Naive thymus-derived CD8-positive, alpha-beta T cell (primary cell): ENCODE measurements at places on chromosomes 16 and 17.

DNA sequence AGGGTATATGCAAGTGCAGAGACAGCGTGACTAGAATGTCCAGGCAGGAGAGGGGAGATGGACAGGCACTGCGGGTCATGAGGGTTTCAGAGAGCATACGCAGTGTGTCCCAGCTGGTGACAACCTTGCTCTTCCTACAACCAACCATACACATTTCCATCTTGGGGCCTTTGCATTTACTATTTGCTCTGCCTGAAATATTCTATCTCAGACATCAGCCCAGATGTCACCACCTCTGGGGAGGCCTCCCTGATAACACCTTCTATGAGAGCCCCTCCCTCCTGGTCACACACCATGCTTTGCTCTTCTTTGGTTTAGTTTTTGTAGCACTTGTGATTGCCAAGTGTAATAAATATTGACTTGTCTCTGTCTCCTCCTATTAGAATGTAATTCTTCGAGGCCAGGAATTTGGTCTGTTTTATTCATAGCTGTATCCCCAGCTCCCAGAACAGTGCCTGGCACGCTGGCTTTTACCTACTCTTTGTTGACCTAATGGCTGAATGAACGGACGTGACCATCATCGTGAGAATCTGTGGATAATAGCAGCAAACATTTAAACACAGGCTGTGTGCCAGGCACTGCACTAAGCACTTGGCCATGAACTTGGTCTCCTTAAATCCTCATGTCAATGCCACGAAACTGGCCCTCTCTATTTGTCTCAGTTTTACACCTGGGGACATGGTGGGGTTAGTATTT lies 51.9 kb downstream of the PLCG2 start:
- H3K4me3 ChIP-seq: no peak overlapping the region
- H3K36me3 ChIP-seq: no peaks in the 10 kb centered on the region
- no peak overlapping the region for H3K27ac ChIP-seq
- H3K4me1 ChIP-seq: peaks cover 87% of the 10 kb centered on the region

DNA sequence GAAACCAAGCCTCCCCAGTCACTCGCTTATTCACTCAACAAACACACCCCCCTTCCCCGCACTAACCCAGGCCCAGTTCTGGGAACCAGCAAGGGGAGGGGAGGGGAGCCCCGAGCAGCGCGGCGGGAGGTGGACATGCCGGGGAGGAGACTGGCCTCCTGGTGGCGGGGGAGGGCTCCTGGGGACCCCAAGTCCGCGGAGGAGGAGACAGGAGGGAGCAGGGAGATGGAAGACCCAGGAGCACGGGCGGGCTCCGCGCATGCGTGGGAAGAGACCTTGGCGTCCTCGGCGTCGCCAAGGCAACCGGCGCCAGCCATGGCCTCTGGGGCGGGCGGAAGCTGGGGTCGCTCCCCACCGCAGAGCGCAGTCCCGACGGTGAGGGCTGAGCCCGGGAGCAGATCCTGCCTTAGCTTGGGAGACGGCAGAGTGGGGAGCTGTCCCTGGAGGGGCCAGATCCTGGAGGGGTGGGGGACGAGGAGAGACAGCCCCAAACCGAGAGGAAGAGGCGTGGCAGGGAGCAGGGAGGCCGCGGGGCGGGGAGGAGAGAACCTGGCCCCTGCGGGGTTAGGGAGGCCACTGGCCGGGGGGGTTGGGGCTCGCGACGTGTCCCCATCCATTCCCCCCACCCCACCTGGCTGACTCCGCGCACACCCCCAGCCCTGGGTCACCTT lies at the start of gene PRR29:
TSS of gene PRR29 (plus strand) at position 302 of the 671 bp plus-strand sequence. CDS start at position 316, 14 bp downstream.
- H3K27me3 ChIP-seq: no peaks in the 10 kb centered on the region
- H3K4me3 ChIP-seq: peak within 1 kb of the TSS; percentile 94
- peak within 1 kb of the TSS; percentile 81 for H3K27ac ChIP-seq
- H3K36me3 ChIP-seq: peaks cover 5% of the 10 kb centered on the region

- no peaks in the 10 kb centered on the region for H3K27me3 ChIP-seq
- no peaks in the 10 kb centered on the region for H3K36me3 ChIP-seq
Measured at GRCh38 chr16:16032271-16032979, 83.0 kb downstream of the ABCC1 start.

- no peak for DNase-seq
- H3K4me3 ChIP-seq: no peak overlapping the region
- H3K27ac ChIP-seq: peak overlapping the region; percentile 22
Measured at GRCh38 chr17:4074831-4075495, 67.9 kb downstream of the ZZEF1 start.

- H3K4me1 ChIP-seq: peaks cover 9% of the 10 kb centered on the region
- no peaks in the 10 kb centered on the region for H3K27me3 ChIP-seq
- no peaks in the 10 kb centered on the region for H3K36me3 ChIP-seq
- no peak overlapping the region for H3K4me3 ChIP-seq
- H3K27ac ChIP-seq: no peak overlapping the region
Measured at GRCh38 chr17:80798595-80799537, 192.8 kb upstream of the CHMP6 start.

- H3K4me1 ChIP-seq: peaks cover 28% of the 10 kb centered on the region
- H3K36me3 ChIP-seq: peaks cover 38% of the 10 kb centered on the region
Measured at GRCh38 chr16:75629132-75629531, 6.1 kb upstream of the ADAT1 start.

DNA sequence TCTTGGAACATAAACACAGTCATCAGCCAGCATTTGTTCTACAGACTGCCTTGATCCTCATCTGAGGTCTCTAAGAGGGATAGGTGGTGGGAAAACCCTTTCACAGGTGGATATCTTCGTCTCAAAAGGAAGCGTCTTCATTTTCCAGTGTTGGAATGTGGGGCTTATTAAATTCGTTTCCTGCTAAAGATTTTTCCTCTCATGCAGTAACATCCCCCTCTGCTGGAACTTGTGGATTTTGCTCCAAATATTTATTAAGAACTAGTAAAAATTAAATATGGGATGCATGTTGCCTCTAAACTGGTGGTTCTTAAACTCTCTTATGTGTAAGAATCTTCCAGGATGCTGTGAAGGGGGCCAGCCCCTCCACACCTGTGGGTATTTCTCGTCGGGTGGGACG lies 20.1 kb upstream of the MLYCD start:
- H3K27me3 ChIP-seq: peaks cover 42% of the 10 kb centered on the region
- DNase-seq: no peak
- no peak overlapping the region for H3K27ac ChIP-seq
- peaks cover 7% of the 10 kb centered on the region for H3K36me3 ChIP-seq

DNA sequence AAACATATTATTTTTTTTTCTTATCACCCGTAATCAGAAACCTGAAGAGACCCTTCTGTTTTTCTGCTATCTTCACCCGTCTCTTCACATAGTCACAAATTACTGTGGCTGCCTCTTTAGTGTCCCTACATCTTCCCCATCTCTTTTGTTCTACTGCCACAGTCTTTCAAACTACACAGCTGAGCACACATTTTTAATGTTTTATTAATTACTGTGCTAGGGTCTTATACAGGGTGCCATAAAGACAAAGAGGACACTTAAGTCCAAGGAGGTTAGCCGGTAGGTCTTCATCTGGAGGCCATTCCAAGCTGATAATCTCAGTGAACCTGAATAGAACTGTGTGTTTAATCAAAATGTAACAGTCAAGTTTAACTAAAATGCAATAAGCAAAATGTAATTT lies 20.7 kb downstream of the CNTNAP4 start:
- no peak overlapping the region for H3K4me3 ChIP-seq
- no peaks in the 10 kb centered on the region for H3K27me3 ChIP-seq
- DNase-seq: no peak
- H3K27ac ChIP-seq: no peak overlapping the region

GRCh38 chr16:27199736-27200135 lies 3.6 kb upstream of the KDM8 start:
- H3K27me3 ChIP-seq: no peaks in the 10 kb centered on the region
- peak overlapping the region; percentile 80 for H3K4me3 ChIP-seq
- peaks cover 92% of the 10 kb centered on the region for H3K4me1 ChIP-seq
- peak; percentile 69 for DNase-seq
- H3K27ac ChIP-seq: peak overlapping the region; percentile 99

GRCh38 chr16:82152641-82153112 lies 17.3 kb downstream of the MPHOSPH6 start:
- no peaks in the 10 kb centered on the region for H3K27me3 ChIP-seq
- no peak overlapping the region for H3K4me3 ChIP-seq
- no peak for DNase-seq
- no peak overlapping the region for H3K27ac ChIP-seq

DNA sequence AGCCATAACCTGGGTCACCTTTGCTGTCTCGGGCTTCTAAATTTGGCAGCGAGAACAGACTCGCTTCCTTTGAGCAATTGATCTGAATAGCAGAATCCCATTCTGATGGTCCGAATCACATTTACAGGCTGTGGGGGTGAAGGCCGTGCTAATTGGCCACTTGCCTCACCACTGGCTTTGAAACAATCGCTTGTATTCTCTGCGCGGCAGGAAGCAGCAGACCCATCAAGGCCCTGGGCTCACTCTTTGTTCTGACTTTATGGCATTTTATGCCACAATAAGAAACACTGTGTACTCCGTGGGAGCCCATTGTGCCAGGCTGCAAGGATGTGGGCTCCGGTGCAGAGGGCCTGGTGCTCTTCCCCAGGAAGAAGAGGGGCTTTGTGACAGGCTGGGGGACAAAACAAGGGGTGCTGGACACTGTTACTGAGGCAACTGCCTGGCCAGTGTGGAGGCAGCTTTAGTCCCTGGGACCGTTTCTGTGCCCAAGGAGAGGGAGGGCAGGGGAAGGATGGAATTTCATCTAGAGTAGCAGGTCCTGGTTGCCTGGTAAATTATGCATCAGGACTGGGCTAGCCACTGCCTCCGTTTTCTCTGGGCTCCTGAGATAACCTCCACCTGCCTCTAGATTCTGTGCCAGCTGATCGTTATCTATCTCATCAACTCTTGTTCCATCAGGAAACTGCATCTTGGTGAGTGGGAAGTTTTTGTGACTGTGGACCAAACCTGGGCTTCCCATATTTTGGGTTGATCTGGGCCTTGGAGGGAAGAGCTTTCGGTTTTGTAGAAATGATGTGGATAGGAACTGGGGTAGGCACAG lies 78.5 kb downstream of the MRC2 start:
- H3K36me3 ChIP-seq: no peaks in the 10 kb centered on the region
- H3K4me3 ChIP-seq: peak overlapping the region; percentile 68
- H3K27ac ChIP-seq: no peak overlapping the region
- H3K4me1 ChIP-seq: peaks cover 3% of the 10 kb centered on the region

- peaks cover 8% of the 10 kb centered on the region for H3K27me3 ChIP-seq
- no peak overlapping the region for H3K27ac ChIP-seq
- no peaks in the 10 kb centered on the region for H3K36me3 ChIP-seq
- no peak for DNase-seq
Measured at GRCh38 chr16:57360321-57360935, 1.8 kb downstream of the CCL22 start.

DNA sequence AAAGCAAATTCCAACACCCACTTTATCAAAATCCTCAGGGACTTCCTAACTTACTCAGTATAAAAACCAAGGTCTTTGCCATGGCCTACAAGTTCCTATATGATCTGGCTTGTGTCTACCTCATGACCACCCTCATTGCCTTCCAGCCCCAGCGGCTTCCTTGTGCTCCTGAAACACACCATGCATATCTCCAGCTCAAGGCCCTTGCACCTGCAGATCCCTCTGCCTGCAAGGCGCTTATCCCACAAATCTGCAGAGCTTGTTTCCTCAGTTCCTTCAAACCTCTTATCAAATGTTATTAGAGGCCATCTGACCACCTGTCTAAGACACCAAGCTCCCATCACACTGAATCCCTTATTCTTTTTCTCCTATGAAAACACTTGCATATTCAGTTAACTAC lies 2.6 kb downstream of the BBS2 start:
- peak overlapping the region; percentile 38 for H3K4me3 ChIP-seq
- peak overlapping the region; percentile 60 for H3K27ac ChIP-seq
- H3K27me3 ChIP-seq: no peaks in the 10 kb centered on the region
- H3K36me3 ChIP-seq: peaks cover 3% of the 10 kb centered on the region
- peaks cover 27% of the 10 kb centered on the region for H3K4me1 ChIP-seq

DNA sequence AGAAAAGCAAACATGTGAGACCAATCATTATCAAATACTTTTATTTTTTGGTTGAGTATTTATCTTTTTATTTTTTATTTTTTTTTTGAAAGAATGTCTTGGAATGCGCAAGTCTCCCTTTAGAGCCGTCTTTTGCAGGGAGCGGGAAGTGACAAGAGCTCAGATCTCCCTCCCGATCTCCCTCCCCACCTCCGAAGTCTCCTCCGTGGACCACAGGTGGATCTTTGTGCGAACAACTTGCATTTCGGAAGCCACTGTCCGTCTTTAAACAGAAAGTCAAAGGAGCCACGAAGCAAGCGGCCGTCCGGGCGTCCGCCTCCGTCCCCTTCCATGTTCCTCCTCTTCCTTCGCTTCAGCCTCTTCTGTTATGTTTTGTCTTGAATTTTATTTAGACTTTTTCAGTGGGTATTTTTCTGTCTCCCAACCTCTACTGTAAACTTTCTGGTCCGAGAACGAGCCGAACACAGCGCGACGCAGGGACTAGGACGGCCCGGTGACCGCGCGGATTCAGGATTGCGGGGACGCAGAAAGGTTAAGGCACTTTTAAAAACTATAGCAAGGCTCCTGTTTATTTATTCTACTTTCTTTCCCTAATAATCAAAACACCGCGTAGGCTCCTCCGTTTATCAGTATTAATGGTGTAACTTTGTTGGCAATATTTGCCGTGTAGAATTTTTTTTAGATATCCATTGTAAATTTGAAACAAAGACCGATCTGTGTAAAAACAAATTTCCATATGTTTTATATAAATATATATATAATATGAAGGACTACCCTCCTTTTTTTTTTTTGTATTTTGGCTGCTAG lies 3.3 kb downstream of the FOXF1 start:
- no peak overlapping the region for H3K27ac ChIP-seq
- no peak overlapping the region for H3K4me3 ChIP-seq
- peaks cover 49% of the 10 kb centered on the region for H3K27me3 ChIP-seq
- DNase-seq: no peak

DNA sequence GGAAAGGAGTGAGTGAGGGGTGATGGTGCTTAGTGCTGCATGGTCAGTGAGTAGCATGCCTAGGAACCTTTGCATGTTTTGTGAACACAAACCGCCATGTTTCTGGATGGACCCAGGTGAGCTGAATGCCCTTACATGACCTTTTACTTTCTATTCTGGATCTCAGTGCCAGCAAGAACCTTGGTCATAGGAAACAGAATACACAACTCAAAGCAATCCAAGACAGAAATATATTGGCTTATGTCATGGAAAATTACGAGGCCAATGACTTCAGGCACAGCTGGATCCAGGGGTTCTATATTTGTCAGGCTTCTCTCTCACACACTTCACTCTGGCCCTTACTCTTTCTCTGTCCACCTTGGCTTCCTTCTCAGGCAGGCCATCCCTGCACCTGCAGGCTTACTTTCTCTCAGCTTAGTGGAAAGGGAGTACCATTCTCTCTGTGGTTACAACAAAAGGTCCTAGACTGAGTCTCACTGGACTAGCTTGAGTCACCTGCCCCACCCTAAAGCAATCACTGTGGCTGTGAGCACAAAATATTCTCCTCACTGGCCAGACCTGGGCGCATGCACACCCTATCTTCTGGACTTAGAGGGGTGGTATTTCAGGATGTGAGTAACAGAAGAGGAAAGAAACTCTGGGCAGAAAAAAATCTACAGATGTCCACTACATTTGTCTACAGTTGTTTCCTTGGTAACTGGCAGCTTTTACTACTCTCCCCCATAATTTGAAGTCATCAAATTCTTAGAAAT lies 20.4 kb upstream of the CPNE2 start:
- peaks cover 11% of the 10 kb centered on the region for H3K4me1 ChIP-seq
- peaks cover 94% of the 10 kb centered on the region for H3K36me3 ChIP-seq
- no peak for DNase-seq

GRCh38 chr16:56424791-56425438 lies 430 bp downstream of the AMFR start:
- peak; percentile 44 for DNase-seq
- H3K27ac ChIP-seq: peak overlapping the region; percentile 92
- H3K36me3 ChIP-seq: no peaks in the 10 kb centered on the region
- peak overlapping the region; percentile 97 for H3K4me3 ChIP-seq
- no peaks in the 10 kb centered on the region for H3K27me3 ChIP-seq
